ENCODE measurements at places on chromosomes 2 and 18. TPM values are rescaled to one million over a fixed set of nuclear protein-coding genes. Genes with fewer than 3 reads are reported as not detected.

GRCh38 chr2:25388491-25388890 lies 46.8 kb upstream of the DNMT3A start:
- H3K27ac ChIP-seq, result no peak overlapping the region
- no peak overlapping the region for H3K4me3 ChIP-seq
- no peaks in the 10 kb centered on the region for H3K27me3 ChIP-seq
- no peaks in the 10 kb centered on the region for H3K4me1 ChIP-seq
- H3K36me3 ChIP-seq, result no peaks in the 10 kb centered on the region
- DNase-seq, result no peak

- H3K27me3 ChIP-seq, result peaks cover 18% of the 10 kb centered on the region
- H3K4me3 ChIP-seq, result no peak overlapping the region
- no peaks in the 10 kb centered on the region for H3K36me3 ChIP-seq
- no peaks in the 10 kb centered on the region for H3K4me1 ChIP-seq
- DNase-seq, result no peak
Measured at GRCh38 chr2:129772190-129772579, 207.3 kb upstream of the RAB6C start.

DNA sequence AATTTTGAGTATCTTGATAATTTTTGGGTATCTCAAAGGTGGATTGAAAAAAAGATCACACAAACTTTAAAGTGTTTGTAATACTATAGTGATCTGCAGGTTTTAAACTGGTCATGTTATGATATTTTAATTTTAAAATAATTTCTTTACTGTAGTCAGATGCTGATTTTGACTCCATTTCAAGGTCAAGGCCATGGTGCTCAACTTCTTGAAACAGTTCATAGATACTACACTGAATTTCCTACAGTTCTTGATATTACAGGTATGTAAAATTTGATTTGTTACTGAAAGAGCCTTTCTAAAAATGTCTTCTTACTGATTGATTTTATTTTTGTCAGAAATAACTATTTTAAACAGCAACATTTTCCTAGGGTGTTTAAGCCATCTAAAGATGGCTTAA lies 33.1 kb upstream of the METAP1D start:
- DNase-seq, result no peak
- no peaks in the 10 kb centered on the region for H3K4me1 ChIP-seq
- no peak overlapping the region for H3K4me3 ChIP-seq
- H3K27ac ChIP-seq, result no peak overlapping the region

DNA sequence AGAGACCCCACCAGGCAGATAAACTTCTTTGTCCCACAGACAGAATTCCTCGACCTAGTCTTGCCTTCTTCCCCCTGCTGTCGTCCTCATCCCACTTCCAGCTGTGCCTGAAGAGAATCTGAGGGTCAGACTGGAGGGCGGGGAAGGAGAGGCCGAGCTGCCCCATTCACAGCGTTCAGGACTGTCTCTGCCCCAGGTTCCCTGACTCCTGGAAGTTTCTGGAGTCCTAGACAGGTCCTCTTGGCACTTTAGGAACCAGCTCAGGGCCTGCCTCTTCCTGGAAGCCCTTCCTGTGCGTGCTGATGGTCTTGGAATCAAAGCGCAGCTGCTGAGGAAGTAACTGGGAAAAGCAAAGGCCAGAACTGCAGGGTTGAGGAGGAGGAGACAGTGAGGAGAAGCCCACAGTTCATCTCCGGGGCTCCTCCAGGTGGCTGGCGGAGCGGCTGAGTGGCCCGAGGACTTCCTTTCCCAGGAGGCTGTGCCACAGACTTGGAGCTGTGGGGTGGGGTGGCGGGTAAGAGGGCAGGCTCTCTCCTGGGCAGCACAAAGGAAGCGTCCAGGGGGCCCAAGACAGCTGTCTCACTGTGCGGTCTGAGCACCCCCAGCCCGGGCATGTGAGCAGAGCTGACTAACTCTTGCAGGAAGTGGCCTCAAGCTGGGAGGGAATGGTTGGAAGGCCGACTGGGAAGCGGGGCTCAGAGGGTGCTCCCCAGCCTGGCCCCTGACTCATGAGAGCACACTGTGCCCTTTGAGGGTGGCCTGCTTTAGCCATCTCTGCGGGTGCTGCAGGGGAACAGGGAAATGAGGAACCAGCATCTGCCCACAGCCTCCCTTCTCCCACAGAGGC lies 39.5 kb downstream of the SDC1 start:
- DNase-seq, result peak; percentile 25
- H3K27me3 ChIP-seq, result no peaks in the 10 kb centered on the region
- peaks cover 54% of the 10 kb centered on the region for H3K4me1 ChIP-seq
- peak overlapping the region; percentile 83 for H3K27ac ChIP-seq
- no peaks in the 10 kb centered on the region for H3K36me3 ChIP-seq

Gene UGT1A3
- total RNA-seq, result not detected

Gene ZDBF2
- total RNA-seq, result 4.2 TPM
